Skin of body (tissue), 3 donors: ENCODE measurements at places on chromosomes 2 and 18.

DNA sequence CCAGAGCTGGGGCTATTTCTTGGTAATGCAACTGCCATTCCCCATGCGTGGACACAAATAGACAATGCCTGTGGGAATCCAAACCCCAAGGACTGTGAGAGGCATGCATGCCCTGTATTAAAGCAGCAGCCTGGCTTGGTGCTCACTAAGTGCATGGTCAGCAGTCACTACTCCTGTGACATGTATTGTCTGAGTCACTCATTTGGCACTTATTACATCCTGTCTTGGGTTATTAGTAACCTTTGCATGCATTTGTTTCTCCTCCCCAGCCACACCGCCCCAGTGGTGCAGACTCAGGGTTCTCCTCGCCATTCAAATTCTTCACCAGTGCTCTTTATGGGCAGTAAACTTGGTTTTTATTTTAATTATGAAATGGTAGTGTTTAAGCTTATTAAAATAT is 30.2 kb downstream of the PRKCE start:
- peak; percentile 11 for DNase-seq

- DNase-seq = no peak
These were observed 64.9 kb downstream of the DNMT3A start for GRCh38 chr2:25276569-25277465.

DNA sequence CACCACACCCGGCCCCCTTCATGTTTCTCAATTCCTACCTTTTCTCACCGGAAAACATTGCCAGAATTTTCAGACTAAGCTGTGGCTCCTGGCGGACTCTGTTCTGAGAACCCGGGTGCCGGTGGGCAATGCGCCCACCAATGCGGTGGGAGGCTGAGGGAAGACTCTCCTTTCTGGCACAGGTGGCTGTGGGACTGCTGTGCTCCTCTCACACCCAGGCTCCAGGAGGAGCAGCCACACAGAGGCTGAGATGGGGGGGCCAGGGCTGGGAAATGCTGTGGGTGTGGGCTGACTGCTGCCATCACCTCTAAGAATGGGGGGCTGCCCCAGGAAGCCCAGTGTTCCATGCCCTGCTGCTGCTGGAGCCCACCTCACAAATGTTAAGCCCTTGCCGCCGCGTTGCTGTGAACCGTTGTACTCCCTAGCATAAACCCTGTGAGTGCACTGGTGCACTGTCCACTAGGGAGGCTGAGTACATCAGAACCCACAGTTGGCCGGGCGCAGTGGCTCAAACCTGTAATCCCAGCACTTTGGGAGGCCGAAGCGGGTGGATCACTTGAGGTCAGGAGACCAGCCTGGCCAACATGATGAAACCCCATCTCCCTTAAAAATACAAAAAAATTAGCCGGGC is 152.6 kb downstream of the LDLRAD4 start:
- no peak for DNase-seq

- DNase-seq = no peak
These were observed 89.0 kb upstream of the GALNT5 start for GRCh38 chr2:157168501-157168900.

GRCh38 chr2:217833439-217833838 is 169.4 kb downstream of the TNS1 start:
- no peak for DNase-seq

- no peak for DNase-seq
These were observed 55.4 kb upstream of the RMP24 start for GRCh38 chr18:35917043-35917442.

- DNase-seq = no peak
These were observed 48.7 kb downstream of the ATIC start for GRCh38 chr2:215360596-215360995.

DNA sequence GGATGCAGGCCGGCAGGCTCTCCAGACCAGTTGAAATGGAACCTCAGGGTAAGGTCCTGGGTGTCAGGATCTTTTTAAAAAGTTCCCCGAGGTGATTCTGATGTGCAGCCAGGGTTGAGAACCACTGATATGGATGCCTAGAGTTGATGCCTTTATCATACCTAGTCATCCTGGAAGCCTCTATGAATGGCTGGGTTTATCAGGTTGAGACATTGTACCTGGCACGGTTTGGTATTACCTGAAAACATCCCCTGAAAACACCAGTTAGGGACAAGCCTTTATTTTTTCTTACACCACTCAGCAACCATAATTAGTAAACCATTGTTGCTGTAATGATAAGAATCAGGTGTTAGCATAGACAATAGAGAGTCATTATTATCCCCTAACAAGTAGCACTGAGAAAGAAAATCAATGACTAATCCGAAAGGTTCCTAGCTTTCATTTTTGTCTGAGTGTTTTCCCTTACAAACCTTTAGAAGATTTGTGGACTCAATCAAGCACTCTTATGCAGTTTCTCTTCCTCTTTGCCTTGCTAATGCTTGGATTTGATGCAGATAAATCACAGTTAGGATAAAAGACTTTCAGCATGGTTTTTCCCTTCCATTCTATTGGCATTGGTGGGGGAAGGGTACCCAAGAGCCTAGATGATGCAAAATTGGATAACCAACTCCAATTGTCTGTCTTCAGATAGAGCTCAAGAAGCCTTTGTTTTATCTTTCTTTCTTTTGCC is 116.5 kb upstream of the LYPD6 start:
- DNase-seq = no peak

DNA sequence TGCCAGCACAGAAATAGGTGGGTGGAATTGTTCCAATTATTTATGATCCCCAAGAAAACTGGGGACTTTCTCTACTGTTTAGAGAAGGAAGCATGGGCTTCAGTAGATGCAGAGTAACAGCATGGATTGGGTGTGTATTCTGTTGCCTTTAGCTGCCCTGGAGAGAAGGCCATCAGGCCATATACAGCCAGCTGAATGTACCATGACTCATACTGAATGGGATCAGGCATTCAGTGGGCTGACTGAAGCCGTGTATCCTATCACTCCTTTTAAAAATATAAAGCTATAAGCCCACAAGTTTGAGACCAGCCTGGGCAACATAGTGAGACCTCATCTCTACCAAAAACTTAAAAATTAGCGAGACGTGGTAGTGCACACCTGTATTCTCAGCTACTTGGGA is 16.7 kb upstream of the PLEKHM3 start:
- no peak for DNase-seq

DNA sequence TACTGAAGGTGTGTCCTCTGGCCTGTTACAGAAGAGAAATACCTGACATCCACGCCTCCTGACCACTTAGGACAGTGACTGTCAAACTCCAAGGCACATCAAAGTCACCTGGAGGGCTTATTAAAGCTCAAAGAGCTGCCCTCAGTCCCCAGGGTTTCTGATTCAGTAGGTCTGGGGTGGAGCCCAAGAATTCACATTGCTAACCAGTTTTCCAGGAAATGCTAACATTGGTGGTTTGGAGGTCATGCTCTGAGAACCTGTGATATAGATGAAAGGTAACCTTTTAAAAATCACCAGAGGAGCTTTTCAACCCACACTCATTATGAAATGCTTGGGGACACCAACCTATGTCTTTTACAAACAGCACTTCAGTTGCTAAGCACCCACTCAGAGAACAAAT is 172.3 kb downstream of the ALK start:
- DNase-seq = no peak

GRCh38 chr2:127968610-127969339 is 59.1 kb downstream of the SAP130 start:
- DNase-seq = peak; percentile 19

DNA sequence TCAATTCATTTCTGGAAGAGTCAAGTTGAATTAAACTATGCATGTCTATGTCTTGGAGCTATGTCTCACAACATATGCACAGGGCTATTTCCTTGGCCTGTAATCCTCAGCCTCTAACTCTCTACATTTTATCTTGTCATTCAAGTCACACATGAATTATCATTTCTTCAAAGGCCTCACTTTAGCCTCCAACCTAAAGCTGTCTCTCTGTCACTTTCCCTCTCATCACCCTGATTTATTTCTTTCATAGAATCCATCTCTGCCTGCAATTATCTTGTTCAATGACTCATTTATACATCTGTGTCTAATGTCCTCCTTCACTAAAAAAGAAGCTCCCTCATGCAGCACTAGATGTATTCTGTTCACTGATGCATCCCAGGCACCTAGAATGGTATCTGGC is 614.2 kb upstream of the REG3G start:
- DNase-seq = no peak

DNA sequence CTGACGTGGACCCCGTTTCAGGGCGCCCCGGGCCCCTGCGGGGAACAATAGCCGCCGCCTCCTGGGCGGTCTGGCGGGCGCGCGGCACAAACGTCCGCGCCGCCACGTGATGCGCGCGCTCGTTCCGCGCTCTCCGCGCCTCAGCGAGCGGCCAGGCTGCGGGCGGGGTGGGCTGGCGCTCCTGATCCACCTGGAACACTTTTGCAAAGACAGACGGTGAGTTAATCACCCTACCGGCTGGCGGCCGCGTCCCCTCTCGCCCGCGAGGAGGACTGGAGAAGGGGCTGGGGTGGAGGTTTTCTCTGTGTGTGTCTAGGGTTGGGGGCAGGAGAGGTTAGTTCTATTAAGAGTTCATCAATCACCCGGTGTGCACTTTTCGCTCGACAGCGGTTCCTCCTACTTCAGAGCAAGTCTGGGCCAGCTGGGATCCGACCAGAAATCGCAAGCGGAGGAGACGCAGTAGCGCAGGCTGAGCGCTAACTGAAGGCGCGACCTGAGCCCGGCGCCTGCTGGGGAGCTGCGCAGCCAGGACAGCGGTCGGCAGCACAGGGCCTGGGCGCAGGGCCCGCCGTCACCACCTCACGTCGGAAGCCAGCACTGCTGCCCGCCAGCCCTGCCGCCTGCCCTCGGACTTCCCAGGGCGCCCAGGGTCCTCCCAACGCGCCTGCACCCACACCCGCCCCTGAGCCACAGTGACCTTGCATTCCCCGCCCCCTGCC is 10.3 kb upstream of the HOXD1 start:
- peak; percentile 7 for DNase-seq

DNA sequence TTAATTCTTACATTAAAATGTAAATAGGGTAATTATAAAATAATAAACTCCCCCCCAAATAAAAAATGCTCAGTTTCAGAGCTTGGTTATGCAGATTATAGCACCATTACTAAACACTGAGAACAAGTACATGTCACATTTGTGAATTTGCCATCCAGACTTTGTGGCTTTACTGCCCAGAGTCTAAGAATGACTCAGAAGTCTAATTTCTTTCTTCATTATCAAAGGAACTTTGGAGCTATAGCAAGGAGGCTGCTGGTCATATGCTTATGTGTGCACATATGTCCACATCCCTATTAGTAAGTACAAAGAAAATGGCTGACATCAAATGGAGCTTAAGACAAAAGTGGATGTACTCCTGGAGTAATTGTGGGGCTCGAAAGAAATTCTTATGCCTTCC is 248.5 kb upstream of the SESTD1 start:
- no peak for DNase-seq

DNA sequence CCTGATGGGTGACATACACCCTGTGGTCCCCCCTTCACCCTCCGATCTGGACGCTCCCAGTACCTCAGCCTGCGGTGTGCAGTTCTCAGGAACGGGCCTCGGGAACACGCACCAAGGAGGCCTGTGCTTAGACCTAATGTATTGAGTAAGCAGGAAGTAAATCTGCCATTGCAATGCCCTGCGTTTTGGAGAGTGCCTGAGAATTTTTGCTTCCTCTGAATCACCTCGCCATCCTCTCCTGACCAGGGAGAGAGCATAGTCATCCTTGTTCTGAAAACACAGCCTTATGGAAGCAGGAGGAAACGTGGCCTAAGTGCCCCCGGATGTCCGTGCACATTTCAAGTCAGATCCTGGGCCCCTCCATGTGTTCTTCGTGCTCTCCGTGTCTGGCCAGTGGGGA is 272.2 kb downstream of the NDUFA10 start:
- no peak for DNase-seq

DNA sequence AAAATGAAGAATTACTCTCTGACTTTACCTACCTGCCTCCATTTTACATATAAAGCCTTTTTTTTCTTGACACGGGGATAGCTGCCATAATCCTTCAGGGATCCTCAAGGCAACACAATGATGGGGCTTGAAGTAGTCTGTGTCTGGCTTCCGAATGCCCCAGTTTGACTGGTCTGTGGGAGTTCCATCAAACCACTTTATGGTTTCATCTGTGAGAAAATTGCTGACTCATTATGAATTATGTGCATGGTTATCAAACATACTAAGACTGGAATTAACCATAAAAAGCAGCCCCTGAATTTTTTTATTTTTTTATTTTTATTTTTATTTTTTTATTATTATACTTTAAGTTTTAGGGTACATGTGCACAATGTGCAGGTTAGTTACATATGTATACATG is 117.5 kb downstream of the PLA2R1 start:
- no peak for DNase-seq

DNA sequence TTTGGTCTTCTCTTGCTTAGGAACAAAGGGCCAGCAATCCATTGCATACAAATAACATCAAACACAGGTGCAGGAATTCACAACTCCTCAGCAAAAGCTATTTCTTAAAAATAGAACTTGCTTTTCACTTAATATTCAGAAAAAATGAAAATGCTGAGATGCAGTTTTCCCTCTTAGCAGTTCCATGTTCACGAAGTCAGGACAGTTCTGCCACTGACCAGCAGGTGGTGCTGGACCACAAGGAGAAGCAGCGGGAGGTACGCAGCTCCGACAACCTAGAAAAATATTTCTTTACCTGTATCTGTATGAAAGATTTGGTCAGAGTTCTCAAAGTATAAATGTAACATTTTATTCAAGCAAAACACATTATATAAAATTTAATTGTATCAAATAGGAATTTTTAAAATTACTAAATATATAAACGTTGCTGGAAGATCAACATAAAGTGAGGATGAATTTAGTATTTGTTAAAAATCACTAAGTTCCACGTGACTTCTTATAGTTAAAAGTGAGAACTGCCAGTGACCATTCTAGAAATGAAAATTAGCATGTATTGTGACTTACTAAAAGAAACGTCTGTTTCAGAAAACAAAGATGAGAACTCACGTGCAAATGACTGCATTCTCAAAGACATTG is 48.8 kb downstream of the ADNP2 start:
- peak; percentile 13 for DNase-seq

GRCh38 chr2:150767991-150768746 is 280.7 kb upstream of the RND3 start:
- no peak for DNase-seq

DNA sequence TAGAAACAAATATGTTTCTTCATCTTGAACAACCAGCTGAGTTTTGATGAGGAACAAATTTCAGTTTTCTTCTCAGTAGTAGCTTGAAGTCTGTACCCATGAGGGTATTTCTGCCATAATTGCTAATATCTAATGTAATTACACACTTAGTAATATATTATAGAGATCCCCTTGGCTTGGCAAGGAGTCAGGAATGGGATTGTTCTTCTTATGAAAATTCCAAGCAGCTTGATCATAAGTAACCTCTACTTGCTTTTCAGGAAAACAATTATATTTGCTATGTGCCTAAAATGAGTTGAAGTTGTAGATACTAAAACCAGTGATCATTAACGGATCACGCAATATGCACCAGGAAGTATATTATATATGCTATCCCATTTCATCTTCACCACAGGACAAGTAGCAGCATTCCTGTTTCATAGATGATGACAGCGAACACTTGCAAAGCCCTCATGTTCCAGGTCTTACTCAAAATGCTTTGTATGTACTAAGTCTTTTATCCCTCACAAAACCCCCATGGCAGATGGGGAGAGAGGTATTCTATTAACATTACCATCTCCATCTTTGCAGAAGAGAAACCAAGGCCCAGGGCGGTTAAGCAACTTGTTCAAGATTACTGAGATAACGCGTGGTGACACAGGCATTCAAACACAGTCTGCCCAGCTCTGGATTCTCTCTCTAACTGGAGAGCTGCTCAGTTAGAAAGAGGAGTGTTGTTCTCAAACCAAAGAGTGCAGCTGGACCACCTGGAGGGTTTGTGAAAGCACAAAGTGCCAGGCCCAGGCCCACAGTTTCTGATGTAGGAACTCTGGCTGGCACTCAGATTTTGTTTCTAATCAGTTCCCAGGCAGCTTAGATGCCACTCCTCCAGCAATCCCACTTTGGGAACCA is 21.8 kb upstream of the RGPD4 start:
- DNase-seq = no peak
